ENCODE measurements at places on chromosomes 7 and 10. TPM values are rescaled to one million over a fixed set of nuclear protein-coding genes. Genes with fewer than 3 reads are reported as not detected.

DNA sequence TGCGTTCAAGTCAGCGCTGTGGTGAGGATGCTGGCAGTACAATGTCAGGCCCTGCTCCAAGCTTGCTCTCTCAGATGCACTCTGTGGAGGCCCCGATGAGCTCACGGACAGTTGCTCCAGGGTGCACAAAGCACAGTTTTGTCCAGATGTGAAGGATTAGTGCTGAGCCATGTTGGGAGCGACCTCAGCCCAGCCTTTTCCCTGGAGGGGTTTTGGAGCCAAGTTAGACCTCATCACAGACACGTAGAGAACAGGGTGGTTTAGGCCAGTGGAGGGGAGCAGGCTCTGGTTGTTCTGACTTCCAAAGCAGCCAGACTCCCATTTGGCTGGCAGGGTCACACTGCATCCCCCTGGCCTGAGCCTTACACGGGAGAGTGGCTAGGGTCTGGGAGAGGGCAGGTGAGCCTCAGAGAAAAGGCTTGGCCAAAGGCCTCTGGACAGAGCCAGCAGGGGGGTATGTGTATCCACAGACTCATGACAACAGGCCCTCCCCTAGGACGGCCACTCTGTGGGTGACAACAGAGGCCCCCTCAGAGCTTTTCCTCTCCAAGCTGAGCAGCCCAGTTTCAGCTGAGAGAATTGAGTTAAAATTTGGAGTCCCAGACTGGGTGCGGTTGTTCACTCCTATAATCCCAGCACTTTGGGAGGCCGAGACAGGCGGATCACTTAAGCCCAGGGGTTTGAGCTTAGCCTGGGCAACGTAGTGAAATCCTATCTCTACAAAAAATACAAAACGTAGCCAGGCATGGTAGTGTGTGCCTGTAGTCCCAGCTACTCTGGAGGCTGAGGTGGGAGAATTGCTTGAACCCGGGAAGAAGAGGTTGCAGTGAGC lies 4.7 kb downstream of the PLAC9 start:
- no peak for DNase-seq

GRCh38 chr7:98021588-98022351 lies 31.8 kb upstream of the OCM2 start:
- peak; percentile 9 for DNase-seq

- no peak for DNase-seq
Measured at GRCh38 chr10:24209946-24210491, 1.1 kb downstream of the KIAA1217 start.

GRCh38 chr7:130278860-130279259 lies 12.2 kb downstream of the CPA2 start:
- no peak for DNase-seq

GRCh38 chr10:92420546-92421275 lies 129.7 kb downstream of the MARCHF5 start:
- no peak for DNase-seq

DNA sequence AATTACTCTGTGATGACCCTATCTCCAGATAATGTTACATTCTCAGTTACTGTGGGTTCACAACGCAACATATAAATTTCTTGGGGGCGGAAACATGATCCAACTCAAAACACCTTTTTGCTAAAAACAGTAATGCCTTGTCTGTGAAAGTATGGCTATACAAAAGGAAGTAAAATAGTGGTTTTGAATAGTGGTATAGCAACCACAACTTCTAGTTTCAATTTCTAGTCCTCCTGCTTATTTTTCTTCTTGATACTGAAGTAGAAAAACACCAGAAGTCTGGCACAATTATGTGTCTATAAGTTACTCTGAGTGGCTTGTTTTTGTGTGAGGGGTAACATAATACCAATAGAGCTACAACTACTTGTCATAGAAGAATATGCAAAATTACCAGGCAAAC lies 21.5 kb upstream of the ZNF800 start:
- no peak for DNase-seq

DNA sequence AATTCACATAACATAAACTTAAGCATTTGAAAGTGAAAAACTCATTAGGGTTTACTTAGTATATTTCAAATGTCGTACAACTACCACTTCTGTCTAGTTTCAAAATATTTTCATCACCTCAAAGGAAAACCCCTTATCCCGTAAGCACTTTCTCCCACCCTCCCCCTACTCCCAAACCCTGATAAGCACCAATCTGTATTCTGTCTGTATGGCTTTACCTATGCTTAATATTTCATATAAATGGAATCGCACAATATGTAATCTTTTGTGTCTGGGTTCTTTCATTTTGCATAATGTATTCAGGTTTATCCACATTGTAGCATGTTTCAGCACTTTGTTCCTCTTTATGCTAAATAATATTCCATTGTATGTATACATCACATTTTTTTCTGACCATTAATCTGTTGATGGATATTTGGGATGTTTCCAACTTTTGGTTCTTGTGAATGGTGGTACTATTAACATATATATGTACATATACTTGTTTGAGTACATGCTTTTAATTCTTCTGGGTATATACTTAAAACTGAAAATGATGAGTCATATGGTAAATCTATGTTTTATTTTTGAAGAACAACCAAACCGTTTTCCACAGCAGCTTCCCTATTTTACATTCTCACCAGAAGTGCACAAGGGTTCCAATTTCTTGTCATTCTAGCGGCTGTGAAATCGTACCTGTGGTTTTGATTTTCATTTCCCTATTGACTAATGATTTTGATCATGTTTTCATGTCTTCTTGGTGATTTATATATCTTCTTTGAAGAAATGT lies 6.2 kb upstream of the STARD3NL start:
- no peak for DNase-seq

- DNase-seq, result no peak
Measured at GRCh38 chr10:110077436-110078130, 69.8 kb downstream of the ADD3 start.

CUZD1 gene
- polyA plus RNA-seq, result 1.0 TPM

MRLN gene
- 0.55 TPM for polyA plus RNA-seq

C7orf33 gene
- not detected for polyA plus RNA-seq

IKZF1 gene
- 1.4 TPM for polyA plus RNA-seq

OPN1SW gene
- 1.2 TPM for polyA plus RNA-seq
